ENCODE measurements at places on chromosomes 1 and 21. TPM values are rescaled to one million over a fixed set of nuclear protein-coding genes. Genes with fewer than 3 reads are reported as not detected.

The ELAVL4 gene
- total RNA-seq: not detected

The VCAM1 gene
- not detected for total RNA-seq

The ELF3 gene
- total RNA-seq: 0.12 TPM

The TACSTD2 gene
- not detected for total RNA-seq

The KCNH1 gene
- total RNA-seq: not detected

The EDEM3 gene
- total RNA-seq: 15.2 TPM

The THEM5 gene
- not detected for total RNA-seq

The OVAAL gene
- not detected for total RNA-seq

The PLA2G2F gene
- total RNA-seq: not detected

The PM20D1 gene
- total RNA-seq: 0.55 TPM

The UBXN10 gene
- total RNA-seq: 0.53 TPM

The ADCY10 gene
- total RNA-seq: not detected

The NCMAP gene
- total RNA-seq: 0.05 TPM

The HSF2BP gene
- 0.50 TPM for total RNA-seq

The SPATA45 gene
- total RNA-seq: 0.51 TPM

The C2CD4D gene
- total RNA-seq: 3.9 TPM

The PTGS2 gene
- 2.9 TPM for total RNA-seq

The PDC gene
- total RNA-seq: not detected

The NBPF4 gene
- not detected for total RNA-seq

The SPRR2D gene
- total RNA-seq: not detected

The CLCA1 gene
- total RNA-seq: not detected

The AKR7A2 gene
- total RNA-seq: 49.4 TPM

The PRAMEF12 gene
- not detected for total RNA-seq

The COL6A2 gene
- 4.3 TPM for total RNA-seq

The MRPL39 gene
- 71.7 TPM for total RNA-seq

The FNDC5 gene
- total RNA-seq: not detected

The HSD3B1 gene
- not detected for total RNA-seq

The LRRC53 gene
- not detected for total RNA-seq

The TSPAN2 gene
- 2.5 TPM for total RNA-seq

The ATP5PB gene
- 302 TPM for total RNA-seq

The CASQ2 gene
- total RNA-seq: not detected

Data from activated CD4-positive, alpha-beta memory T cell treated with anti-CD3 and anti-CD28 coated beads for 36 hours (primary cell).